ENCODE measurements at places on chromosomes 7 and 10. TPM values are rescaled to one million over a fixed set of nuclear protein-coding genes. Genes with fewer than 3 reads are reported as not detected.

GRCh38 chr10:126945351-126946030 is 40.3 kb downstream of the DOCK1 start:
- H3K36me3 ChIP-seq, result no peaks in the 10 kb centered on the region
- no peak overlapping the region for H3K4me3 ChIP-seq
- H3K27me3 ChIP-seq, result no peaks in the 10 kb centered on the region
- H3K4me1 ChIP-seq, result no peaks in the 10 kb centered on the region
- no peak overlapping the region for H3K27ac ChIP-seq

DNA sequence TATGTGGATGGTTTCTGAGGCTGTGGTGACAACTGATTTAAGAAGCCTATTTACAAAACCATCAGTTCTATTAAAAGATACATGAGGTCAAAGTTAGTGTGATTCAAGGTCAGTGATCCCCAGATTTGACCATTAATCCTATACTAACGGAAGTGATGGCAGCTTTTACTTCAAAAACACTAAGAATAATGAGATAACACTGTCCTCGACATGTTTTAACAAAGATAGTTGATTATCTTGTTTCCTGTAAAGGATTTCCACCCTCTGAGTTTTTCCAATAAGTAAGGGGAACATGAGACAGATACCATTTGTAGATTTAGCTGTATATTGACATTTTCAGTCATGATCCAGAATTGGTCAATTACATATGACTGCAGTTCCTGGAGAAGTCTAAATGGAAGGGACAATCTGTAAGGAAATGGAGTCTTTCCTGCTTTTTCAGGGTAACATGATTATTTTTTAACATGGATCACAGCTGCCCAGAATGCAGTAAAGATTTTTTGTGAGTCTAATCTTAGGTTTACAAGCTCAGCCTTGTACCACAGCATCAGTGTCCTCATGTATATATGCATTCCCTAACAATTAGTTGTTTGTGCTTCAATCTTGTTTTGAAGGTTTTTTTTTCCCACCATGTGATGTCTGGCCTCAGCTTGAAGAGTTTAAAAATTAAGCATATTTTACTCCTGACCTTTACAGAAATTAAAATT is 188.0 kb downstream of the PPP1R9A start:
- H3K4me1 ChIP-seq, result no peaks in the 10 kb centered on the region
- H3K27ac ChIP-seq, result no peak overlapping the region

Gene PDZD7
- 0.61 TPM for polyA plus RNA-seq

GRCh38 chr7:151120896-151121295 is 34.6 kb downstream of the AGAP3 start:
- no peaks in the 10 kb centered on the region for H3K27me3 ChIP-seq
- no peaks in the 10 kb centered on the region for H3K36me3 ChIP-seq
- no peak overlapping the region for H3K4me3 ChIP-seq
- DNase-seq, result no peak
- no peak overlapping the region for H3K27ac ChIP-seq
- peaks cover 6% of the 10 kb centered on the region for H3K4me1 ChIP-seq

Gene POM121C
- polyA plus RNA-seq, result 37.8 TPM

DNA sequence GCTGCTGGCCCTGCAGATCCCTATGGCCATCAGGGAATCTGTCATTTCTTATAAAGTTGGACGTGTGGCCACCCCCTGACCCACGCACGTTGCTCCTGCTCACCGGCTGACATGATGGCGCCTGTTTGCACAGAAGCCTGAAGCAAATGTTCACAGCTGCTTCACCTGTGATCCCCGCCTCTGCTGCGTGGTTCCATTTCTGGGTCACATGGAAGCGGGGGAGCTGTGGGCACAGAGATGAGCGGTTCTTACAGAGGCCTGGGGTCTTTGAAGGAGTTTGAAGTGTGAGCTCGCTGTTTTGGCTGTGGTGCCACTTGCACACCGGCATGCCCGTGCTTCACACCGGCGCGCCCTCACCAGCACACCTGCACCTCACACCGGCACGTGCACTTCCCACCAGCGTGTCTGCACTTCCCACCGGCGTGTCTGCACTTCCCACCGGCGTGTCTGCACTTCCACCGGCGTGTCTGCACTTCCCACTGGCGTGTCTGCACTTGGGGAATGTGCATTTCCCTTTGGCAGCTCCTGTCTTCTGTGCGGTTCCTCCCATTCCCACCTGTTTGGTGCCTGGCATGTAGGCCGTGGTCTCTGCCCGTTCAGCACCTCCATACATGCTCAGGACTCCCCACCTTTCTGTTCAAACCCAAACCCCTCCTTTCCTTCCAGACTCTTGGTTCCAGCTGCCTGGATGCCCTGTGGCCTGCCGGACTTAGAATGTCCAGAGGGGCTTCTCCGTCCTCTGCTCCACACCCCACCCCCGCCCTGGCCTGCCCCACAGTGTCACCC is 86.7 kb downstream of the INPP5A start:
- H3K27ac ChIP-seq, result no peak overlapping the region
- peaks cover 12% of the 10 kb centered on the region for H3K4me1 ChIP-seq
- H3K27me3 ChIP-seq, result no peaks in the 10 kb centered on the region
- H3K36me3 ChIP-seq, result no peaks in the 10 kb centered on the region

DNA sequence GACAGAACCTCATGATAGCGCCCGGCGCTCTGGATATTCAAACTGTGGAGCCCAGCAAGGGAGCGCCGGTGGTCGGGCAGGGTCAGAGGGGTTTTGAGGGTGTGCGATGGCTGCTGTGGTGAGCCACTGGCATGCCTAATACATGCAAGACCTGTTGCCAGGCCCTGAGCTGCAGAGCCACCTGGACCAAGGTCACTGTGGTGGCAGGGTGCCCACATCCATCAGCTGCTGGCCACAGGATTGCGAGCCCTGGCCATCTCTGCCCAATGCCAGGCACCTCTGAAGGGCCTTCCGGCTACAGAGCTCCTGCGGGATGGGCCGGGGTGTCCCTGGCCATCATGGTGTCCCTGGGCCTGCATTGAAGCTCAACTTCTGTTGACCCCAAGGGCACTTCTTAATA is 123.0 kb upstream of the TNRC18 start:
- no peaks in the 10 kb centered on the region for H3K36me3 ChIP-seq
- H3K4me3 ChIP-seq, result no peak overlapping the region
- H3K27me3 ChIP-seq, result peaks cover 7% of the 10 kb centered on the region
- no peak for DNase-seq
- peaks cover 5% of the 10 kb centered on the region for H3K4me1 ChIP-seq

DNA sequence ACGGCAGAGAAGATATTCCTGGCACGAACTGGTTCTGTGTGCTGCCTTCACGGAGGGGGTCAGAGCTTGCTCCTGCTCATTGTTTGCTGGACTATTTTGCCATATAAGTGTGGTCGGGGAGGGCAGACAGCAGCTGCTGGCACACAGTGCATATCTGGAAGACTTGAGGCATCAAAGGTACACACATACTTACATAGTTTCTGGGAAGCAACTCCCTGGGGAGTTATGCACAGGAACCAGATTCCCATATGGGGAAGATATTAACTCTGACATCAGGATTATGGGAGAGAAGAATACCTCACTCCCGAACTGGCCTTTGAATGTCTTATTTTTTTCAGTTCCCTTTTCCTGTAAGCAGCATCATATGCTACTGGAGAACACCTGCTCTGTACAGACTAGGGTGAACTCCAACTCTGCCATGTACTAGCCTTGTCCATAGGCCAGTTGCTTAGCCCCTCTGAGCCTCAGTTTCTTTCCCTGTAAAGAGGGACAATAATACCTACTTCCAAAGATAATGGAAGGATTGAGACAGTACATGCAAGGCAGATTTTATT is 41.5 kb downstream of the LGI1 start:
- no peaks in the 10 kb centered on the region for H3K27me3 ChIP-seq
- H3K4me3 ChIP-seq, result no peak overlapping the region
- no peaks in the 10 kb centered on the region for H3K36me3 ChIP-seq

DNA sequence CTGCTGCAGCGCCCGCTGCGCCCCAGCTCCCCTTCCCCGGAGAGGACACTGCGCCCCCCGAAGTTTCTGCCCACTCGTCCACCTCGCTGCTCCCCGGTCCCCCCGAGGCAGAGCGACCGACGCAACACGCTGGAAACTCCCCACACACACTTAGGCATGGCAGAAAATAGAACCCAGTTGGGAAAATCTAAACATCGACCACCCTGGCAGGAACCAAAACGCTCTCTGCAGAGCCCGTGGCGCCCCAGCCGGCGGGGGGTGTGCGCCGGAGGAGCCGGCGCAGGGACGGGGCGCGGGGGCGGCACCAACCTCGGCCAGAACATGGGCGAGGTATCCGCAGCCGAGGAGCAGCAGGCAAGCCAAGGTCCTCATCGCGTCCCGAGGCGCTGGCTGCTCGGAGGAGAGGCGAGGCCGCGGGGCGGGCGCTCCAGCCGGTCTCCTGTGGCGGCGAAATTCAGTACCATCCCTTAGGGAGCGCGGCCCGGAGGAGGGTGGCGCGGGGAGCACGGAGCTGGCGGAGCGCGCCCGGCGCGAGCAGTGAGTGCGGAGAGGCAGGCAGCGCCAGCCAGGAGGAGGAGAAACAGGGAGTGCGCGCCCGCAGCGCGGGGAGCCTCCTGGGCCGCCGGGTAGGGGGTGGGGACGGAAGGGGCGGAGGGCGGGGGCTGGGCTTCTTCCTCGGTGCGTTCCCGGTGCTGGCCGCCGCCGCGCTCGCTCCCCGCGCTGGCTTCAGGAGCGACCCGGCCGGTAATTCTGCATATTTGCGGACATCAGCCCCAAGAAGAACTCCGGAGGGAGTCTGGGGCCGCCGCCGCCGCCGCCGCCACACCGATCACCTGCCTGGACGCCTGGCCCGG is 789 bp downstream of the PDGFA start:
- H3K36me3 ChIP-seq, result no peaks in the 10 kb centered on the region
- no peaks in the 10 kb centered on the region for H3K27me3 ChIP-seq
- no peak overlapping the region for H3K27ac ChIP-seq
- peak overlapping the region; percentile 48 for H3K4me3 ChIP-seq
- peaks cover 33% of the 10 kb centered on the region for H3K4me1 ChIP-seq

Gene KCNIP2
- polyA plus RNA-seq, result 23.5 TPM

Gene TMEM184A
- not detected for polyA plus RNA-seq

DNA sequence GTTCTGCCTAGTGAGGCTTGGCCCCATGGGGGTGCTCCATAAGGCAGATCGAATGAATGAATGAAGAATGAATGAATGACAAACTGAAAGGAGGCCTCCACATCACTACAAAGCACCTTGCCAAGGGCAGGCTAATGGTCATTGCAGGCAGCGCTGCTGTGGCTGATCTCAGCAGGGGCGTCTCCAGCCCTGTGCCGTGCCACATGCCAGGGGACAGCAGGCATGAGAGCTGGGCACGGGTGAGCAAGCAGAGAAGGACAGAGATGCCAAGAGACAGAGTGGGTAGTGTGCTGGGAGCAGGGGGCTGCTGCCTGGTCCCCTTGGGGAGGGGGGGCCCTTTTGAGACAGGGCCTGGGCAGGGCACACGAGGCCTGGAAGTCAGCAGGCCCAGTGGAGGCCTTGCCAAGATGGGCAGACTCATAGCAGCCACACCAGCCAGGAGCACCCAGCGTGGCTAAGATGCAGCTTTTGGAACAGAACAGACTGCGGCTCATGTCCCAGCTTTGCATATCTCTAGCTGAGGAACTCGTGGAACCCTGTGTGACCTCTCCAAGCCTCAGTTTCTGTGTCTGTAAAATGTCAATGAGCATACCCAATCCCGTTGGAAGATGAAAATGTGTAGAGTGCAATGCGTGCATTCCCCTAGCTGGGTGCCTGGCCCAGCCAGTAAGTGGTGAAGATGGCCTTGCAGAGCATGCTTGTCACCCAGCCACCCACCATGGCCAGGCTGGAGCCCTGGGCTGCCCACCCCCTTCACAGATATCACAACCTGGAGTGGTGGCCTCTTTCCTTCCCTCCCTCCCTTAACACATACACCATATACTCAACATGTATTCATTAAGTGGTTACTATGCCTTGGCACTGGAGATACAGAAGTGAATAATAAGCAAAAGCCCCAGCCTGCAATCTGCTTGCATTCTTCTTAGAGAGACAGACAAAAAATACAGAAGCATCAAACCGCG is 61.1 kb upstream of the LRRC18 start:
- H3K4me1 ChIP-seq, result no peaks in the 10 kb centered on the region
- no peak for DNase-seq
- peaks cover 2% of the 10 kb centered on the region for H3K27me3 ChIP-seq
- H3K27ac ChIP-seq, result no peak overlapping the region
- no peaks in the 10 kb centered on the region for H3K36me3 ChIP-seq

- H3K4me1 ChIP-seq, result no peaks in the 10 kb centered on the region
- H3K27me3 ChIP-seq, result no peaks in the 10 kb centered on the region
- no peak for DNase-seq
- H3K36me3 ChIP-seq, result no peaks in the 10 kb centered on the region
- H3K27ac ChIP-seq, result no peak overlapping the region
These were observed 592.2 kb downstream of the SDK1 start for GRCh38 chr7:3893151-3893788.

- DNase-seq, result no peak
- no peaks in the 10 kb centered on the region for H3K36me3 ChIP-seq
- no peak overlapping the region for H3K27ac ChIP-seq
- H3K27me3 ChIP-seq, result peaks cover 5% of the 10 kb centered on the region
These were observed 86.0 kb upstream of the ZNF800 start for GRCh38 chr7:127478461-127478860.

GRCh38 chr10:60362461-60362860 is 27.2 kb downstream of the ANK3 start:
- peaks cover 20% of the 10 kb centered on the region for H3K4me1 ChIP-seq
- no peak overlapping the region for H3K4me3 ChIP-seq
- H3K27ac ChIP-seq, result no peak overlapping the region
- no peaks in the 10 kb centered on the region for H3K27me3 ChIP-seq
- no peak for DNase-seq
- H3K36me3 ChIP-seq, result no peaks in the 10 kb centered on the region

DNA sequence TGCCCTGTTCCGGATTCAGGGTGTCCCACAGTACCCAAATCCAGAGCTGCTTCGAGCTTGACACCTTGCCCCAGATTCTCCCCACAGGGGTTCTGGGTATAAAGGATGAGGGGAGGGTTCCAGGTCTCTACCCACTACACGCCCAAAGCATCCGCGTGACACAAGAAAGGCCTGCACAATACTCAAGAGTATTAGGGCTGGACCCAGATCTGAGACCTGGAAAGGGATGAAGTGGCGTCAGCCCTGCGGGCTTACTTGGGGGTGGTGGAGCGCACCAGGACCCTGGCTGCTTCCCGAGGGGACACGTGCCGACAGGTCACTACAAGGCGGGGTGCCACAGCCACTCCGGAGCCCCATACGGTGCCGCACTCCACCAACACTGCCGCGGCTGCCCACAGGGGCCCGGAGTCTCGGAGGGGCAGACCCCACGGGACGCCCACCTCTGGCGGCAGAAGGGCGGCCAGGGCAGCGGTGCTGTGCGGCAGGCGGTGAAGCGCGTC is 1.3 kb downstream of the TYSND1 start:
- H3K27ac ChIP-seq, result peak overlapping the region; percentile 74
- no peaks in the 10 kb centered on the region for H3K27me3 ChIP-seq
- peaks cover 22% of the 10 kb centered on the region for H3K4me1 ChIP-seq
- peak overlapping the region; percentile 91 for H3K4me3 ChIP-seq
- DNase-seq, result no peak

- H3K27ac ChIP-seq, result no peak overlapping the region
- H3K4me3 ChIP-seq, result no peak overlapping the region
- peaks cover 2% of the 10 kb centered on the region for H3K4me1 ChIP-seq
- H3K36me3 ChIP-seq, result no peaks in the 10 kb centered on the region
These were observed 6.2 kb downstream of the CALHM2 start for GRCh38 chr10:103445767-103446567.

- H3K27ac ChIP-seq, result no peak overlapping the region
- no peaks in the 10 kb centered on the region for H3K36me3 ChIP-seq
- H3K27me3 ChIP-seq, result no peaks in the 10 kb centered on the region
- no peak for DNase-seq
These were observed 53.7 kb downstream of the ADCY1 start for GRCh38 chr7:45627691-45628456.

- no peak overlapping the region for H3K27ac ChIP-seq
- H3K4me3 ChIP-seq, result no peak overlapping the region
- no peak for DNase-seq
- no peaks in the 10 kb centered on the region for H3K27me3 ChIP-seq
- H3K4me1 ChIP-seq, result no peaks in the 10 kb centered on the region
These were observed 745.8 kb downstream of the CNTNAP2 start for GRCh38 chr7:146862415-146862814.

Data from B cell (primary cell).